ENCODE measurements at places on chromosomes 6 and 20.

DNA sequence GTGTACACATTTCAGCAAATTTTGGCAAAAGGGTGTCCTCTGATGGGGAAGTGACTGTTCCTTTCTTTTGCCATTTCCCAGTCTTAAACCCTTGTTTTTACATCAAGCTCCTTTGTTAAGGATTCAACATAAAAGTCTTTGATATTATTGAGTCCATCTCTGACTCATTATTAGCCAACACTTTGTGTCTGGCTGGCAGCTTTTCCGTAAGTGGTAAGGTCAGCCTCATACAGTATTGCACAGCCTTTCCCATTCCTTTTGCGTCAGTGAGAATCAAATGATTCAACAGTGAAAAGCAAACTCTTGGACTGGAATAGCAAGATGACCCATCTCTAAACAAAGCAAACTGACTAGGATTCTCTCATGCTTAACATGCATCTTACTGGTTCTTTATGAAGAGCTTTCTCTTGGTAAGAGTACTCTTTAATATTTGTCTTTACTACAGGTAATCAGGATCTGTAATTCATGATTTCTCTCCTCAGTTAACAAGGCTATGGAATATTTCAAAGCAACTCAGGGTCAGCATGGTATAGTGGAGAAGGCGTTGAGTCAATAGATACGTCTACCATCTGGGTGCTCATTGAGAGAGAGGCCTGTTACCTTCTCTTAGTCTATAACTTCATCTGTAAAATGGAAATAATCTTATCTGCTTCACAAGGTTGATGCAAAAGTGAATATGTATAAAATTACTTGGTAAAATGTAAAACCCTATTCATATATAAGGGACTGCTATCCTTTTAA is 183.6 kb downstream of the PRL start:
- no peaks in the 10 kb centered on the region for H3K4me1 ChIP-seq
- DNase-seq, result no peak
- no peaks in the 10 kb centered on the region for H3K27me3 ChIP-seq
- H3K27ac ChIP-seq, result no peak overlapping the region
- H3K36me3 ChIP-seq, result no peaks in the 10 kb centered on the region
- H3K4me3 ChIP-seq, result no peak overlapping the region

DNA sequence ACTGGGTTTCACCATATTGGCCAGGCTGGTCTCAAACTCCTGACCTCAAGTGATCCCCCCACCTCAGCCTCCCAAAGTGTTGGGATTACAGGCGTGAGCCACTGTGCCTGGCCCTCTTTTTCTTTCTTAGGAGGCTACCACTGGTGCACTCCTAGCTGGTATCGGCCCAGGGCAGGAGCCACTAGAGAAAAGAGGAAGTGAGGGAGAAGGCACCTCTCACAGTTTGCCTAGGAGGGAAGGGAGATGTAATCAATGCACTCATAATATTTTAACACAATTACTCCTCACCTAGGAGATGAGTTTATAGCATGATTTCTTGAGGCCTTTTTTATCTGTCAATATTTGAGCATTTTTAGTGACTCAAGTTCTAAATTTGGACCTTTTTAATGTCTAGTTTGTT is 189.0 kb upstream of the SOX4 start:
- no peaks in the 10 kb centered on the region for H3K36me3 ChIP-seq
- no peak overlapping the region for H3K27ac ChIP-seq
- no peaks in the 10 kb centered on the region for H3K4me1 ChIP-seq

DNA sequence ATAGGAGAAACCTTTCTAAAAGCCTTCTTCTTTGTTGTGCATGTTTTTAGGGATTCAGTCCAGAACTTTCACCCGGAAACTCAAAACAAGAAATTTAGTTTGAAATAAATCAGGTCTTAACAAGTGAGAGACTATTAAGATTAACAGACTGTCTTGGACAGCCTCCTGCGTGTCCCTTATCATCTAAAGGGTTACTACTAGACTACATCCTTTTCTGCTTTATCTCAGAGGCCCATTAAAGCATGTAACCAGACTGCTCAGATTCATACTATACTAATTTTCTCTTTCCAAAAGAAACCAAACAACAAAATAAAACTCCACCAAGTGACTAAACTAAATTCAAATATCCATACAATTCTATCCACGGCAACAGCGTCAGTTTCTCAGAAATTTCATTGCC is 173.8 kb downstream of the GMPR start:
- DNase-seq, result no peak
- peaks cover 4% of the 10 kb centered on the region for H3K36me3 ChIP-seq
- H3K4me3 ChIP-seq, result no peak overlapping the region
- H3K27me3 ChIP-seq, result no peaks in the 10 kb centered on the region

DNA sequence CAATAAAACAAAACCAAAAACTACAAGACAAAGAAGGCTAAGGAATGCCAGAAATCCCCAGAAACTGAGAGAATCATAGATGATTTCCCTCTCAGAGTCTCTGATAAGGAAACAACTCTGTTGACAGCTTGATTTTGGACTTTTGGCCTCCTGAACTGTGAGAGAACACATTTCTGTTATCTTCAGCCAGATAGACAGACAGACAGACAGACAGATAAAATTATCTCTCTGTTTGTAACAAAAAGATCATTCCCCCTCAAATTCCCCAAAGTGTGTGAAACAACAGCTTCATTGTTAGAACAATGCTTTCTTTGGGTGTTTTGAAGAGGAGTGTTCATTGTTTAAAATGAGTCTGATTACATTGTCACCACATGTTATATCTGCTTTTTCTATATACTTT is 148.2 kb downstream of the BCKDHB start:
- H3K27me3 ChIP-seq, result no peaks in the 10 kb centered on the region
- H3K4me1 ChIP-seq, result no peaks in the 10 kb centered on the region
- H3K36me3 ChIP-seq, result no peaks in the 10 kb centered on the region
- no peak overlapping the region for H3K27ac ChIP-seq

- no peak overlapping the region for H3K4me3 ChIP-seq
- H3K27ac ChIP-seq, result no peak overlapping the region
- no peak for DNase-seq
- H3K4me1 ChIP-seq, result no peaks in the 10 kb centered on the region
- H3K27me3 ChIP-seq, result no peaks in the 10 kb centered on the region
Measured at GRCh38 chr6:139973669-139974344, 599.4 kb upstream of the CITED2 start.

- H3K36me3 ChIP-seq, result no peaks in the 10 kb centered on the region
- peaks cover 3% of the 10 kb centered on the region for H3K4me1 ChIP-seq
- no peaks in the 10 kb centered on the region for H3K27me3 ChIP-seq
- no peak for DNase-seq
- H3K4me3 ChIP-seq, result no peak overlapping the region
- no peak overlapping the region for H3K27ac ChIP-seq
Measured at GRCh38 chr6:138431256-138432062, 27.4 kb downstream of the HEBP2 start.

GRCh38 chr6:138248878-138249277 is 30.6 kb upstream of the PBOV1 start:
- H3K4me1 ChIP-seq, result no peaks in the 10 kb centered on the region
- H3K27ac ChIP-seq, result no peak overlapping the region
- no peaks in the 10 kb centered on the region for H3K36me3 ChIP-seq
- H3K4me3 ChIP-seq, result no peak overlapping the region
- no peaks in the 10 kb centered on the region for H3K27me3 ChIP-seq

DNA sequence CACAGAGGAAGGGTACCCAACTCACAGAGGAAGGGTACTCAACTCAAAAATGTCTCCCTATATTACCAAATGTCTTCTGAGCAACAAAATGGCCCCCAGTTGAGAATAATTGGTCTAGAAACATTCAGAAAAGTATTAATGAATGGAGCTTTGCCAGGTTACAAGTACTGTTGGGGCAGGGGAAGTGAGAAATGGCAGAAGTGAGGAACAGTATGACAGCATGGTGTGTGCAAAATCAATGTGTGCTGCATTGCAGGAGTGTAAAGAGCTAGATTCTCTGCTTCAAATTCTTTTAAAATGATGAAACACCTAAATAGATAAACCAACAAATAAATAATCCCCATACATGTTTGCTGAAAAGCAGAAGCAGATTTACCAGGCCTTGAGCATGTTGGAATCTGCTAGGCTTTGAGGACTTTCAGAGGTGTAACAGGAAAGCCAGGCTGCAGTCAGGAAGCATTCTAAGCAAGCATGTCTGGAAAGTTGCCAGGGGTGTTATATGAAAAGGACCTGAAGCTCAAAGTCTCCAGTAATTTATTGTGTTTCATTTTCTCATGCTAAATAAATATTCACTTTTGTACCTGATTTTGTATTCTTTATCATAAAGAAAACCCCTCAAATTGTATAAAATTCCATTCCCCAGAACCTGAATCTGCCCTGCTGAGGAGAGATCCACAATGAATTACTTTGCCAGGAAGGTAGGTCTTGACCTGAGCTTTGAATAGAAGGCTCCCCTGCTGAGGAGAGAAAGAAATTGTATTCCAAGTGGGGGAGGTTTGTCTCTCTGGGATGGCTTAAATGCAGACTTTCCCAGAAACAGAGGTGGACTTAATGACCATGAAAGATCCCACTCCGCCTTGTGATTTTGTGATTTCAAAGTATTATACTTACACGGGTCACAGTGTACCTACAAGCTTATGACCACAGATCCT is 265.0 kb upstream of the MARCKS start:
- no peaks in the 10 kb centered on the region for H3K36me3 ChIP-seq
- H3K27ac ChIP-seq, result no peak overlapping the region
- H3K4me1 ChIP-seq, result no peaks in the 10 kb centered on the region
- DNase-seq, result no peak

DNA sequence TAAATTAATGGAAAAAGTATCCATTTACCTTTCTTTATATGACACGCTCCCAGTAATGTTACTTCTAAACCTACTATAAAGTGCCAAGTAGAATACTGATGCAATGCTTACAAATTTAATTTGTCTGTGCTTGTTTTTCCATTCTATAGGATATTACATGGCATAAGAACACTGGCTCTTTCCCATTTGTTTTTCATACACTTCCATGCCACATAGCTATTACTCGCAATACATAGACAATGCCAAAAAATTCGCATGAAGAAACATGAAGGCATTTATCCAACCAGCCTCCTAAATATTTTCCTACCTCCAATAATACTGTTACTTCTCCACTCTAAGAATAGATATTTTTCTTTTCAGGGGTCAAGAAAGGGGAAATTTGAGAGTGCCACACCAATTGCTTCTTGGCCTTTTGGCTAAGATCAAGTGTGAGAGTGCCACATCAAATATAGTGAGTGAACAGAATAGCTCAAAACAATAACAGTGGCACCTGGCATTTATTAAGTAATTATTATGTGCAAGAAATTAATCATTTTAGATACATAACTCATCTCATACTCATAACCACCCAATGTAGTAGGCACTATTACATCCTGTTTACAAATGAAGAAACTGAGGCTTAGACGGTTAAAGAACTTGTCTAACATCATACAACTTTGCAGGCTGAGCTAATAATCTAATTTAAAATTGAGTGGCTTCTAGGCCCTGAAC is 845 bp upstream of the DST start:
- no peak overlapping the region for H3K27ac ChIP-seq
- no peaks in the 10 kb centered on the region for H3K36me3 ChIP-seq
- no peak for DNase-seq
- no peak overlapping the region for H3K4me3 ChIP-seq
- no peaks in the 10 kb centered on the region for H3K4me1 ChIP-seq
- no peaks in the 10 kb centered on the region for H3K27me3 ChIP-seq

DNA sequence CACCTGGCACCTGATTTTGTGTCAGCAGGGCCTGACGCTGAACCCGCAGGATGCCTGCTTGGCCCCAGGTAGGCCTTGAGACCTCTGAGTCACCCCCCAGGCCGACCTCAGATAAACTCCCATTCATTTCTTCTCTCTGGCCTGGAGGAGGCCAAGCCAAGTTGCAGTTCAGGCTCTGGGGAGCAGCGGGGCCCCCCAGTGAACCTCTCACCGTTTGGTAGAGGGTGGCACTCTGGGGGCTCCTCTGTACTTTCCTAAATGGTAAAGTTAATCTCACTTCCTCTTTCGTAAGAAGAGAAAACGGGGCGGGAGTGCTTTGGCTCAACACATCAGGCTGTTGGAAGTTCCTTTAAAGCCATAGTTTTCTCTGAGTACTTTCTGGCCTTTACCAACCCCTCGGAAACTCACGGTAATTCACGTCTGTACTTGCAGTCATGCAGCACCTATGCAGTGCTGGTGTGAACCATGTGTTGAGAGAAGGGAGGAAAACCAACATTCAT is 2.8 kb downstream of the SIRPA start:
- H3K27ac ChIP-seq, result no peak overlapping the region
- H3K27me3 ChIP-seq, result peaks cover 31% of the 10 kb centered on the region
- no peak overlapping the region for H3K4me3 ChIP-seq

GRCh38 chr20:23072892-23073586 is 13.1 kb downstream of the CD93 start:
- H3K4me1 ChIP-seq, result no peaks in the 10 kb centered on the region
- no peak for DNase-seq
- H3K36me3 ChIP-seq, result no peaks in the 10 kb centered on the region
- no peak overlapping the region for H3K27ac ChIP-seq
- H3K4me3 ChIP-seq, result no peak overlapping the region

DNA sequence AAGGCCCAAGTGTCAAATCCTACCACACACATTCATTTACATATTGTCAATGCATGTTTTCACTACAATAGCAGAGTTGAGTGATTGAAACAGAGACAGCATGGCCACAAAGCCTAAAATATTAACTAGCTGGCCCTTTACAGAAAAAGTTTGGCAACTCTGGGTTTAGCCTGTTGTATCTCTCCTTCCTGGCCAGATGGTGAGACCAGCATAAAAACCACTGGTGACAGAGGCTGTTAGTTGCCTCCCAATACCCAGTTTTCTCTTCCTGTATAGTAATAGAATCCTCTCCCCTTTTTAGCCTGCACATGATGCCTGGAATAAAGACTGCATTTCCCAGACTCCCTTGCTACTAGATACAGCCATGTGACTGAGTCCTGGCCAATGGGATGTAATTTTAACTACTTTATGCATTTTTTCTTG is 100.0 kb upstream of the TAB2 start:
- H3K4me1 ChIP-seq, result peaks cover 9% of the 10 kb centered on the region
- DNase-seq, result no peak
- no peaks in the 10 kb centered on the region for H3K36me3 ChIP-seq
- H3K27me3 ChIP-seq, result no peaks in the 10 kb centered on the region
- H3K4me3 ChIP-seq, result no peak overlapping the region

GRCh38 chr6:160327981-160328380 is 20.2 kb upstream of the SLC22A3 start:
- H3K27me3 ChIP-seq, result peaks cover 6% of the 10 kb centered on the region
- no peak overlapping the region for H3K4me3 ChIP-seq
- H3K4me1 ChIP-seq, result no peaks in the 10 kb centered on the region

GRCh38 chr6:33591424-33592032 is 11.5 kb upstream of the BAK1 start:
- H3K4me1 ChIP-seq, result peaks cover 25% of the 10 kb centered on the region
- no peaks in the 10 kb centered on the region for H3K36me3 ChIP-seq
- no peak for DNase-seq

- no peak overlapping the region for H3K4me3 ChIP-seq
- no peak for DNase-seq
- H3K36me3 ChIP-seq, result no peaks in the 10 kb centered on the region
- no peaks in the 10 kb centered on the region for H3K4me1 ChIP-seq
Measured at GRCh38 chr6:47235421-47235820, 74.3 kb downstream of the TNFRSF21 start.

Data from CD4-positive, alpha-beta T cell (primary cell).